ENCODE measurements at places on chromosomes 2 and 18. TPM values are rescaled to one million over a fixed set of nuclear protein-coding genes. Genes with fewer than 3 reads are reported as not detected.
A peak's percentile ranks its signal among the peaks of the same experiment; 100 is the strongest.

Gene LBX2
- 0.94 TPM for total RNA-seq

Gene SNORC
- total RNA-seq = 1.5 TPM

Gene ADCY3
- 95.4 TPM for total RNA-seq

Gene UGGT1
- total RNA-seq = 54.0 TPM

Gene UGT1A7
- total RNA-seq = not detected

Gene ZNF521
- total RNA-seq = not detected

Gene CAVIN2
- total RNA-seq = not detected

Gene RUFY4
- total RNA-seq = not detected

Gene IL1B
- not detected for total RNA-seq

Gene UBR3
- 22.1 TPM for total RNA-seq

DNA sequence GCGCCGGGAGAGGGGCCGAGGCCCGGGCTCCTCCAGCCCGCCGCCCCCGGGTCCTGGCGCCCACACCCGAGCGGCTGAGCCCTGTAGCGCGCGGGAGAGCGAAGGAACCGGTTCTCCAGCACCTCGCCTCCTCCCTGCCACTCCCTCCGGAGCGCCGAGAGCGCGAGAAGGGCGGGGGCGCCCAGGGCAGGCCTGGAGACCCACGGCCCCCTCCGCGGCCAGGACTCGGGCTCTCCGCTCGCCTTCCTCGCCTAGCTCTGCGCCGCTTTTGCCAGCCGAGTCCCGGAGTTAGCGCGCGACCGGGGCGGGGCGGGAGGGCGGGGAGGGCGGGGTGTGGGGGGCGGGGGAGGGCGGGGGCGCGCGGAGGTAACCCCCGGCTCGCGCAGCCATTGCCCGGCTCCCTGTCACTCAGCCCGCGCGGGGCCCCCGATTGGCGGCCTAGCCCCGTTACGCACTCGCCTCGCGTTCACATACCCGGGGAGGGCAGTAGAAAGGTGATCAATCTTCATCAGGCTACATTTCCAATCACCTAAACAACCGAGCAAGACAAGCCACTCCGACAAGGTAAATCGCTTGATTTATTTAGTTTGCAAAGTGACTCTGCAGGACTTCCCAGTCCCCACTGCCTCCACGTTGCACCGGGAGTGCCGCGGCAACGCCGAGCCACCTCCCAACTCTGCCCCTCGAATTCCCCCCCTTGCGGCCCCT is at the start of gene OTX1:
Gene OTX1, plus strand, starts transcription at position 497 of the 708 bp plus-strand sequence. CDS start 2,161 bp downstream, outside the sequence.
- H3K36me3 ChIP-seq = no peaks in the 10 kb centered on the region
- H3K27ac ChIP-seq = peak within 1 kb of the TSS; percentile 57
- peaks cover 47% of the 10 kb centered on the region for H3K27me3 ChIP-seq
- DNase-seq = peak; percentile 67
- H3K4me3 ChIP-seq = peak within 1 kb of the TSS; percentile 66

GRCh38 chr2:68789603-68790002 is 55.0 kb downstream of the ARHGAP25 start:
- no peak overlapping the region for H3K27ac ChIP-seq
- H3K36me3 ChIP-seq = peaks cover 49% of the 10 kb centered on the region
- H3K4me3 ChIP-seq = no peak overlapping the region
- no peaks in the 10 kb centered on the region for H3K27me3 ChIP-seq

DNA sequence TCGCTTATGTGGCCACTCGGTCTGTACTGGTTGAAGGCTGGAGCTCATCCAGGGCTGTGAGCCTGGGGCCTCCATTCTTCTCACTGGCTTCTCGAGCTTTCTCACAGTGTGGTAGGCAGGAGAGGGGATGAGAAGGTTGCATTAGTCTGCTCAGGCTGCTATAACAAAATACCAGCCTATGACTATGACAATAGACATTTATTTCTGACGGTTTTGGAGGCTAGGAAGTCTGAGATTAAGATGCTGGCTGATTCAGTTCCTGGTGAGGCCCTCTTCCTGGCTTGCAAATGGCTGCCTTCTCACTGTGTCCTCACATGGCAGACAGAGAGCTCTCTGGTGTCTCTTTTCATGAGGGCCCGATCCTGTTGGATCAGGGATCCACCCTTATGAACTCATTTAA is 6.2 kb upstream of the STK25 start:
- H3K27me3 ChIP-seq = no peaks in the 10 kb centered on the region
- H3K36me3 ChIP-seq = no peaks in the 10 kb centered on the region
- no peak overlapping the region for H3K4me3 ChIP-seq
- H3K27ac ChIP-seq = no peak overlapping the region
- DNase-seq = no peak
- no peaks in the 10 kb centered on the region for H3K4me1 ChIP-seq

DNA sequence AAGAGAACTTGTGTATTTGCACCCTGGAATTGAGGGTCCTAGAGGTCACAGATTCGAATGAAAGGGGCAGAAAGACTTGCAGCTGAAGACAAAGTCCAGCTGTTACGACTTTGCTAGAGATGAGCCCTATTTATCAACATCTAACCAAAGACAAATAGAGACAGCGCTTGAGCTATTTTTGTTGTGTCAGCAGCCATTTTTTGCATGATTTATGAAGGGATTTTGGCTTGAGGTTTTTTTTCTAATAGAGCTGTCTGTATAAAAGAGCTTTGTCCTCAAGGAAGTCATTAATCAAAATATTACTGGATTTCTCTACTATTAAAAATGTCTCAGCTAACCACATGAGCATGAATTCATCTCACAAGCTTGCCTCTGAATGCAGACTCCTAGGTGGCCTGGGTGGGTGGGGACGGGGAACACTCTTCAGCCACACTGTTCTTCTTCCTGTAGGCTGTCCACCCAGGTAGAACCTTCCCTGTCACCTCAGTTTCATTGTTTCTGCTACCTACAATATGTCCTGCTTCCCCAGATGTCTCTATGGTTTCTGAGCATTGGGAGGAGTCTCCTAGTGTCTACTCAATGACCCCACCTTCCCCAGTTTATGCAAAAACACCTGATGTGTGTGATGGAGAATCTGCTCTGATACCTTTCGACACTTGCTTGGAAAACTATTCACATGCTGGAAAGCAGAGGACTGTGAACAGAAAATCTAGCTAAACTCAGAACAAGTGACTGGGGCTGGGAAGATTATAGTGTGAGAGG is 7.2 kb upstream of the CD226 start:
- peaks cover 62% of the 10 kb centered on the region for H3K4me1 ChIP-seq
- no peaks in the 10 kb centered on the region for H3K36me3 ChIP-seq
- no peaks in the 10 kb centered on the region for H3K27me3 ChIP-seq
- peak overlapping the region; percentile 33 for H3K4me3 ChIP-seq

DNA sequence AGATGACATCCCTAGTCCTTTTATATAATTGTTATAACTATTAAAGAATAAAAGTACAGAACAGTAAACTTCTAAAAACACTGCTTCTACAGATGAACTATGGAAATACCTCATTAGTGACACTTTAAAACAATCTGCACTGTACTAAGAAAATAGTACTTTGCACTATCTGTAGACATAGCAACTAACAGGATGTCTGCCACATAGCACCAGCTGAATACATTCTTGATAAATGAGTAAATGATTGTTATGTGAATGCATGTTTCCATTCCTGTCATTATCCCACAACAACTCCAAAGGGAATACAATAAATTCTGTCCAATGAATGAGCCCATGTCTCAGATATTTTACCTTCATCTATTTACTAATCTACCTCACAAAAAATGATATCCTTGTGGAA is 115.3 kb upstream of the SLC35G4 start:
- no peaks in the 10 kb centered on the region for H3K27me3 ChIP-seq
- H3K27ac ChIP-seq = no peak overlapping the region
- DNase-seq = no peak
- no peak overlapping the region for H3K4me3 ChIP-seq
- no peaks in the 10 kb centered on the region for H3K36me3 ChIP-seq
- H3K4me1 ChIP-seq = no peaks in the 10 kb centered on the region

GRCh38 chr2:189150033-189150432 is 29.5 kb downstream of the COL5A2 start:
- no peak overlapping the region for H3K4me3 ChIP-seq
- H3K36me3 ChIP-seq = no peaks in the 10 kb centered on the region
- no peaks in the 10 kb centered on the region for H3K4me1 ChIP-seq
- H3K27ac ChIP-seq = no peak overlapping the region
- no peak for DNase-seq

DNA sequence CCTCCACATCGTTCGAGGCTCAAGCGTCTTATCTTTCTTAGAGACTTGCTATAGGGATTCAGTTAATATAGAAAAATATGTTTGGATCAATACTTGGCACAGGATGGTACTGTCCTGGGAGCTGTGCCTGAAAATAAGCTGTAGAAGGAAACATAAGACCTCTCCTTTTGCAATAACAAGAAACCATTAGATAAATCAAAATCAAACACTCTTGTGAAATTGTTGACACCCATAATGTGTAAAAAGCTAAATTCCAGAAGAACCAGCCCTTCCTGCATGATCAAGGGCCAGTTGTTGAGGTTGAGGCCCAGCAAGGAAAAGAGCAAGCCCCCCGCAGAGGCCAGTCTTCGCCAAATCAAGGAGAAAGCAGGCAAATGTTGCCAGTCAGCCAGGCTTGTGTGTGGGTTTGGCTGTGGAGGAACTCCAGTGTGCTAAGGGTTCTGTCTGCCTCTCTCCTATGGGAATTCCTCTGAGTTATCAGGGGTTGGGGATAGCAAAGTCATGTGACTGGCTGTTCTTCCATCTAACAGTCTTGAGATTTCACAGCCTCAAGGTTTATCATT is 185.7 kb downstream of the ACKR3 start:
- H3K27ac ChIP-seq = no peak overlapping the region
- H3K4me3 ChIP-seq = no peak overlapping the region
- no peak for DNase-seq
- H3K4me1 ChIP-seq = no peaks in the 10 kb centered on the region

GRCh38 chr2:85854166-85854509 is 34.7 kb downstream of the ST3GAL5 start:
- peak overlapping the region; percentile 82 for H3K27ac ChIP-seq
- H3K36me3 ChIP-seq = peaks cover 2% of the 10 kb centered on the region
- H3K27me3 ChIP-seq = no peaks in the 10 kb centered on the region
- H3K4me3 ChIP-seq = peak overlapping the region; percentile 60
- no peak for DNase-seq

- peak overlapping the region; percentile 39 for H3K27ac ChIP-seq
- H3K4me1 ChIP-seq = peaks cover 35% of the 10 kb centered on the region
- H3K36me3 ChIP-seq = no peaks in the 10 kb centered on the region
- no peak for DNase-seq
- peak overlapping the region; percentile 48 for H3K4me3 ChIP-seq
- H3K27me3 ChIP-seq = no peaks in the 10 kb centered on the region
Measured at GRCh38 chr2:64214281-64215115, 70.3 kb upstream of the PELI1 start.

DNA sequence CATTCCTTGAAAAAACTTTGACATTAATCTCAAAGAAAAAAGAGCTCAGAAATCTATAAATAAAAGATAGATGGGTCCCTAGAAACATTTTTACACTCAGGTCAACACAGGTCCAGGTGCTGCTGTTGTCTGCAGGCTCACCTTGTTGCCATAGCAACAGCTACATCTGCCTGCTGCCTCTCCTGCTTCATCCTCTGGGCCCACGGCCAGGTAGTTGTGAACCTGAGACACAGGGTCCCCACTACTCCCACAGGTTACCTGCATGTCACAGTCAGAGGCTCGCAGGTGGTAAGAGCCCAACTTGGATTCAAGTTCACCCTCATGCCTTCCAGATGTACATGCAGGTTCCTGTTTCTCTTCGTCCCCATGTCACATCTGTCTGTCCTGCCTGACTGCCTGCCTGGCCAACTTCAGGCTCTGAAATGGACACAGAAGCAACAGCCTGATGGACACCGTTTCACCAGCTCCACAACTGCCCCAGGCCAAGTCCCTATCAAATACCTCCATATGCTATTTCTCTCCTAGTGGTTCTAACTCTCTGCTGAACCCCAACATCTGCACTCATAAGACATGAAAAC is 88.3 kb upstream of the SALL3 start:
- no peak for DNase-seq
- no peaks in the 10 kb centered on the region for H3K27me3 ChIP-seq

GRCh38 chr2:97646977-97647376 is 1.1 kb downstream of the COX5B start:
- H3K27me3 ChIP-seq = no peaks in the 10 kb centered on the region
- peak overlapping the region; percentile 86 for H3K4me3 ChIP-seq

DNA sequence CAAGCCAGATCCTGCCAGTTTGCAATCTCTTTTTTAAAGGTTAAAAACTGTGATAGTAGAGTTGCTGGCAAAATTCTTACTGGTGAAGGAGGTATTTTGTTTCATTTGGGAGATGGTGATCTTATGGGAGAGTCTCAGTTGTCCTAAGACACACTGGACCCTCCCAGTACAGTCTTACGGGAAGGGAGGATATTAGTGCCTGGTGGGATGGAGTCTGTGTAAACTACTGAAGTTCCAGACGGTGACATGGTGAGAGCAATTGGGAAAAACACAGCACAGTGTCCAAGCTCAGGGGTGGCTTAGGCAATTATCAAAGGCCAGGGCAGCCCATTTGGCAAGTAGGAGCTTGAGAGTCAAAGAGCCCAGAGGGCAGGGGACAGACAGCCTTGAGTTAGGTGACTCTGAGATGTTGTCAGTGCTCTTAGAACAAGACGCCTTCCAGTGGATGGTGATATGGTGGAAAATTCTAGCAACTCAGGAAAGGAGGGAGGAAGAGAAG is 143.7 kb upstream of the CCDC68 start:
- H3K4me3 ChIP-seq = no peak overlapping the region
- no peak for DNase-seq
- H3K27me3 ChIP-seq = no peaks in the 10 kb centered on the region
- H3K27ac ChIP-seq = no peak overlapping the region

DNA sequence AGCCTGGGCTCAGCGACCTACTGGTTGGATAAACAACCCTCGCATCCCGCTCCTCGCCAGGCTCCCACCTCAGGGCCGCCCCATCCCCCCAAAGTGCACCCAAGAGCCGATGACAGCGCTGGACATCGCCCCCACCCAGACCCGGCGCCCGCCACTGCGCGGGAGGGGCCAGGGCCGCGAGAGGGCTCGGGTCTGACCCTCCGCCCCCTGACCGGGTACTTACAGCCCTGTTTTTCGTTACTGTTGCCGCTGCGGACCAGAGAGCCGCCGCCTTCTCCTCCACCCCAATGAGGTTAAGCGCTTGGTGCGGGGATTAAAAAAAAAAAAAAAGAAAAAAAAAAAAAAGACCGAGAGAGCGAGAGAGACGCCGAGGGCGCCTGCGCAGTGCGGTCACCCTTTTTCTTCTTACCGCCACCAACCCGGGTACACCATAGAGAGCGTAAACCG is at the start of gene CLASP1:
Gene CLASP1, minus strand, starts transcription at position 314 of the 447 bp plus-strand sequence. CDS start 43,567 bp downstream, outside the sequence.
- H3K36me3 ChIP-seq = no peaks in the 10 kb centered on the region
- H3K27me3 ChIP-seq = no peaks in the 10 kb centered on the region
- H3K4me3 ChIP-seq = peak within 1 kb of the TSS; percentile 85
- peaks cover 30% of the 10 kb centered on the region for H3K4me1 ChIP-seq
- no peak for DNase-seq

GRCh38 chr2:29117636-29118303 is 2.6 kb downstream of the CLIP4 start:
- H3K27me3 ChIP-seq = no peaks in the 10 kb centered on the region
- no peak overlapping the region for H3K27ac ChIP-seq
- H3K4me3 ChIP-seq = no peak overlapping the region
- H3K4me1 ChIP-seq = peaks cover 38% of the 10 kb centered on the region

- no peaks in the 10 kb centered on the region for H3K36me3 ChIP-seq
- DNase-seq = no peak
- no peaks in the 10 kb centered on the region for H3K27me3 ChIP-seq
- H3K27ac ChIP-seq = no peak overlapping the region
- peak overlapping the region; percentile 3 for H3K4me3 ChIP-seq
Measured at GRCh38 chr2:100643906-100644501, 81.2 kb downstream of the PDCL3 start.

GRCh38 chr18:70377317-70377799 is 88.5 kb downstream of the SOCS6 start:
- H3K4me3 ChIP-seq = no peak overlapping the region
- no peaks in the 10 kb centered on the region for H3K36me3 ChIP-seq
- no peaks in the 10 kb centered on the region for H3K4me1 ChIP-seq
